HFF-Myc (cell line): ENCODE measurements at places on chromosomes 6 and 20.

DNA sequence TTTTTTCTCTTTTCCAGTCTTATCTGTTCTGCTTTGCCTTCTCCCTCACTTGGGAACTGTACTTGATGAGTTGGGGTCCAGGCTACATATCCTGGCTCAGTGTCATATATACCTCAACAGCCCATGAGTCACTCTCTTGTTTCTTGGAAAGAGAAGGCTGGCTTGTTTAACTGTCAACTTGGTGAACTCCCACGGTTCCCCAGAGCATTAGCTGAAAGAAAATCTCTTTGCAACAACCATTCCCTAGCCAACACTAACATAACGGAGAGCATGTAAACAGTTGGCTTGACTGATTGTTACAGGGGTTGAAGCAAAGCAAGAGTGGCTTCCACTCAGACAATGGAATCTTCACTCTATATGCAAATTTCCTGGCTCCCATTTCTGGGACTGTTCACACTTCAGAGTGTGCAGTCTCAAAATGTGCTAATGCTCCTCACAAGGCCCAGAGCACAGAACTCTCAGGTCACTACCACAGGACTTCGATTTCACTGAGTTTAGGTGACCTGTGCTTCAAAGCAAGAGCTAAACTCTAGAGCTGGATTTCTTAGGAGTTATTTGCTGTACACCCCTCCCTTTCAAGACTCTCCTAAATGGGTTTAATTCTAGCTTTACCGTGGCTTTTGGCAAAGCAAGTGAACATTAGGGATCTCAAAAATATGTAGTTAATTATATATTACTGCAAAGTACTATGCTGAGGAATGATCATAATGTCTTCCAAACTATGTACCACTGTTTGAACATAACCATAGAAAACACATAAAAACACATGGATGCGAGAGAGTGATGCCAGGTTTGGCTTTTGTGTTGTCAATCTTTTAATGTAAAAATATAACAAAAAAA, 609.8 kb downstream of the RFPL4B start:
- DNase-seq = no peak

DNA sequence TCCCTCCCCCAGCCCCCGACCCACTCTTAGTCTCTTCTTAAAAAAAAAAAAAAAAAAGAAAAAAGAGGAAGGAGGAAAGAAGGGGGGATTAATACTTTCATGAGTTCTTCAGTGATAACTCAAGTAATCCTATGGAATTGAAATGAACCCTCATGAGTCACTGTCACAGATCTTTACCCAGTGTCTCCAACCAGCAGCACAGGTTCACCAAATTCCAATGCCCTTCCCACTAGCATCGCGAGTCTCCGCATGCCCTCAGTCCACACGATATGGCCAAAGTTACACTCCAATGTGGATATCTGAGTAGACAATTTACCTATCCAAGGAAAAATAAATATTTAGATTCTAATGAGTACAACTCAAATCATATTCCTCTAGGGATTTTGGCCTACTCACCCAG, 74.5 kb downstream of the MDN1 start:
- DNase-seq = no peak

DNA sequence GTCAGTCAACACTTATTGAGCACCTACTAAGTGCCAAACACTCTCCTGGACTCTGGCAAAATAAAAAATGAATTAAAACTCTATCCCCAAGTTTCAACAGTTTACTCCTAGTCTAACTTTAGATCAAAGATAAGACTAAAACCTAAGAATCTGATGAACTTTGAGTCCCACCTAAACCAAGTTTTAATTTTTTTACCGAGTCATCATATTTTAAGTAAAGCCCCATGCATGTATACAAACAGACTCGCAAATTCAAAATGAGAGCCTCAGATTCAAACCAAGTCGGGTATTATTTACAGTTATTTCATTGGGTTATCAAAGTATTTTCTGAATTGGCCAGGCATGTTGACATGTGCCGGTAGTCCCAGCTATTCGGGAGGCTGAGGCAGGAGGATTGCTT, 28.2 kb downstream of the BNIP5 start:
- no peak for DNase-seq

DNA sequence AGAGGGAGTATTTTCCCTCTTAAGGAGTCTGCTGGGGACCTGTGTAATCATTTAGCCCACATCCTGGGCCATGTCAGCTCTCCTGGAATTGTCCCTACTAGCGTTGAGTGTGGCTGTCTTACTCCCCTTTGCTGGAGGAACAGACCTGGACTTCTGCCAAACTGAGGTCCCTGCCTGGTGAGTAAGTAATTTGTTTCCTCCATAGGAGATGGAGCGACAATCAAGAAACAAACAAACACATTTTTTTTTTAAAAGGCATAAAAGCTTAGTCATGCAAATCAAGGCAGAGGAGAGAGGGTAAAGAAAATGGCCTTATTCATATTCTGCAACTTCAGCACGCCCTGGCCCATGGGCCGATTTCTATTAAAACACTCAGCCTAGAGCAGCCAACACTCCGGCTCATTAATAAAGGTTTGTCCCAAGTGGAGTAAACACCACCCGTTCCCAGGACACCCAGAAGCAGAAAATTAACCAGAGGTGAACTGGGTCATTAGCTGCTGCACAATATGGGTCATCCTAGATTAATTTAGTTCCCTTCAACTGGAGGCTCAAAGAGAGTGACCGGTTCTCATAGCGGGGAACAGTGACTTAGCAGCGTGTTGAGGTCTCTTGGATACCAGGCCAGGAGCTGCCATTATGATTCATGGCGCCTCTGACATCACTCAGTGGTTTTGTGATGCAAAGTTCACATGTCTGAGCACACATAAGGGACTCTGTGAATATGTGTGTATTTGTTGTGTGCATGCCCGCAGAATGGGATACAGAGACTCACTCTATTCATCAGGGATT, 165.0 kb upstream of the SULF2 start:
- DNase-seq = no peak

DNA sequence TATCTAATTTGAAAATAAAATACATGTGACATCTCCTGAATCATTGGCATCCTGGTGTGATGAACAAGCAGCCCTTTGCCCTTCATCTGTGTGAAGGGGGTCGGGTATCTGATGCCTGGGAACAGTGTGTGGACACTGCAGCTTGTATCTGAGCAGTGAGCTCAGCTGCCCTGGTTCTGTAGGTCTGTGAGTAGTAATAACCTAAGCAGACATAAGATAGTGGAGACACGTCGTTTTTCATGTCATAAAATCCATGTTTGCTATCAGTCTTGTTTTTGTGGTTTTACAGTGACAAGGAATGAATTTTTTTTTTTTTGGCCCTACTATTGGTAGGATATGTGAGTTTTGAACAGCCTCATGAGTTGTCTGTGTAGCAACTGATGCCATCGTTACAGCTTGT, 133.0 kb downstream of the JARID2 start:
- no peak for DNase-seq

GRCh38 chr20:45345104-45345936, 2.9 kb downstream of the SDC4 start:
- no peak for DNase-seq

GRCh38 chr20:4110885-4111284, 95.5 kb upstream of the RNF24 start:
- no peak for DNase-seq

GRCh38 chr6:29941916-29942274, 437 bp upstream of the HLA-A start:
- no peak for DNase-seq

DNA sequence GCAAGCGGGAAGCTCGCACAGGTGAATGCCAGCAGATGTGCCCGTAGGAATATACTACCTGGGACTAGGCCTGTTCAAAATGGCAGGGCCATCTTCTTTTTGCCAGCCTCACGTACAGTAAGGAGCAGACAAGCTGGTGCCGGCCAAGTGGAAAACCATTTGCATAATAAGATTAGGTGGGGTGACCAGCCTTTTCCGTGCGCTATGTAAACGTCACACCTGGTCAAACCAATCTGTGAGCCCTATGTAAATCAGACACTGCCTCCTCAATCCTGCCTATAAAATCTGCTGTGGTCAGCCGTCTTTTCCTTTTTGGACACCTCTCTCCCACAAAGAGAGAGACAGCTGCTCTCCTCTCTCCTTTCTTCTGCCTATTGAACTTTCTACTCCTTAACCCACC, 60.8 kb upstream of the TMEM30A start:
- no peak for DNase-seq

DNA sequence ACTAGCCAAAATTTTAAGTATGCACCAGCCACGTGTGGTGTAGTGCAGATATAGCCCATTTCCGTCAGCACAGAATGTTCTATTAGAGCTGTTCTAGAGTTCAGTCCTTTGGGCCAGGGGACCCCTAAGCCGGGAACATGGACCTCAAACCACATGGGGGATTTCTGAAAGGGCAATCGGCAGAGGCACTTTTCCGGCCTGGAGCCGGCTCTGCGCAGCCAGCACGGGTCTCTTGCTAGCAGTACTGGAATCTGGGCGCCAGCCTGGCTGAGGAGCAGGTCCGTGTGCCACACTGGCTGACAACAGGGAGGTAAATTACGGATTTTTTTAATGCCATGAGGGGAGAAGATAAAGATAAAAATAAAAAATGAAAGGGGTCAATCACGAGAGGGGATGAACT, 120.5 kb downstream of the SULF2 start:
- no peak for DNase-seq

DNA sequence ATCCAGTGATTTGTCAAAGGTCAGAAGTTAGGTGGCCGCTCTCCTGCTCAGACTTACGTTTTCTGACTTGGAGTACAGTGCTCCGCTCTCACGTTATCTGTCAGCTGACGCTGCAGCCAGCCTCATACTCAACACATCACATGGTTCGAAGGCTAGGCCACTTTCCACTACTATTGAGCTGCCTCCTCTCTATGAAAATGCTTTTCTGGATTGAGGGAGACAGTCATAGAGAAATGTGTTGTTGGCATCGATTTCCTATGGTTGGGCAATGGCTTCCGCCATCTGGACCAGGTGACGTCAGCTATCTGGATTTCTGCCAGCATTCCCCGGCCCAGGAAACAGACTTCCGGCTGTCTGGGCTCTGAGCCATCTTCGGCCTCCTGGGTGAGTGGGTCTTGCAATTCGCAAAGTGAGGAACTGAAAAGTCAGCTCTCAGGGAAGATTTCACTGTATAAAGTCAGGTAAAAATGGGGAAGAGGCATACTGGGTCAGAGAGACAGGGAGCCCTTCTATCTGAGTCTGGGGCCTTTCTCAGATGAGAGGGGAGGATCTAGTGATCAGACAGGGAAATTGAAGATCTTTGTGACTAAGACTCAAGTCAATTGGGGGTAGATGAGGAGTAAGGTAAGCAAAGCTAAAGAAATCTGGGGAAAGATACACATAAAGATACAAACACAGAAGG, 37.5 kb upstream of the IER3 start:
- DNase-seq = peak; percentile 99

DNA sequence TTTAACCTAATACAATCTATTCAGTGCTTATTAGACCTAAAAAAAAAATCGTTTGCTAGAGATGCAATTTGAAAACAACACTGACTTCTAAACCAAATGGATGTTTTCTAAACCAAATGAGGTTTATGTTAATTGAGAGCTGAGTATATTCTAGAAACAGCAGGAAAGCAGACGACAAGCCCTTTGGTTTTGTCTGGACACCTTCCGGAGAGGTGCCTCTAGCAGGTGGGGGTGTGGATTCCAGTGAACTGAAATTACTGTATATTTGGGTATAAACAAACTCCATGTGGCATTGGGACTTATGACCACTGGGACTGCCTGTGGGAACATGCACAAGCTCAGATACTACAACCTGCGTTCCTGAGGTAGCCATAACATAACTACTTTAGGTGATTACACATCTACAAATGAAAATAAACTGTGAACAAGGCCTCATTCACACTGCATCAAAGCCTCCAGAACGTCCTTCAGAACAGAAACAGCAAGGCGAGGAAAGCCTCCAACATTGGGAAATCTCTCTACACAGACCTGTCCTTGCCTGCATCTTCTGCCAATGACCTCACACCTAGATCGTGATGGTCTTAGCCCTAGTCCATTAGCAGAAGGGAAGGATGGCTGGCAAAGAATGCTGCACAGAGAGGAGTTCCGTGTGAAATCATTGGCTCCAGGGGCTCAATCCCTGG, 206.8 kb upstream of the FOXQ1 start:
- no peak for DNase-seq

DNA sequence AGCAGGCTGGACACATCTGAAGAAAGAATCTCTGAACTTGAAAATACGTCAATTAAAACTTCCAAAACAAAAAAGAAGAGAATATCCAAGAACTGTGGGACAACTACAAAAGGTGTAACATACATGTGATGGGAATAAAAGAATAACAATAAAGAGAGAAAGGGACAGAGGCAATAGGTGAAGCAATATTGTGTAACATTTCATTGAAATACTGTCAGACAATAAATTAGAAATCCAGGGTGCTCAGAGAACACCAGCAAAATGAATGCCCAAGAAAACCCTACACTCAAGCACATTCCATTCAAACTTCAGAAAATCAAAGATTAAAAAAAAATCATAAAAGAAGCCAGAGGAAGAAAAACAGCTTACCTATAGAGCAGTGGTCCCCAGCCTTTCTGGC, 33.6 kb upstream of the ASF1A start:
- no peak for DNase-seq

- DNase-seq = no peak
Observed at GRCh38 chr6:161748535-161749416, 474.9 kb upstream of the AGPAT4 start.

GRCh38 chr20:53850319-53850718, 220.1 kb downstream of the BCAS1 start:
- no peak for DNase-seq

- no peak for DNase-seq
Observed at GRCh38 chr6:81204731-81205130, 547.8 kb downstream of the TENT5A start.
